ENCODE measurements at places on chromosomes 11 and 22.

- no peak for DNase-seq
Measured at GRCh38 chr11:36628765-36629244, 30.8 kb upstream of the RAG2 start.

DNA sequence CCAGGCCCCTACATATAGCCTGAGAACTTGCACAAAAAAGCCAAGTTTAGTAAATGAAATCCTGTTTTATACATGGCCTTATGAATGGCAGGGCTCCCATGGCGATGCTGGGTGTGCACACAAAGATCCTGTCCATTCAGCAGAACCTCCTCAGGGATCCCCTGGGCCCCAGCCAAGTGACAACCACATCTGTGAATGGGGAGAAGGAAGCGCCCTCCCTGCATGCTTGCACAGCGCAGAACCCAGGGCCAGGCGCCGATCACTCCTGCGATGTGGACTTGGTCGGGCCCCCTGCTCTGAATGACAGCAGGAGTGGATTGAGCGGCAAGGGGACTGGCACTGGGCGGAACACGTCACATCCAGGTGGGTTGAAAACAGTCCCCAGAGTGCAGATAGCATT is 4.5 kb upstream of the CDC42EP2 start:
- DNase-seq: peak; percentile 48

- peak; percentile 96 for DNase-seq
Measured at GRCh38 chr22:42933485-42934091, 76.5 kb upstream of the ARFGAP3 start.

DNA sequence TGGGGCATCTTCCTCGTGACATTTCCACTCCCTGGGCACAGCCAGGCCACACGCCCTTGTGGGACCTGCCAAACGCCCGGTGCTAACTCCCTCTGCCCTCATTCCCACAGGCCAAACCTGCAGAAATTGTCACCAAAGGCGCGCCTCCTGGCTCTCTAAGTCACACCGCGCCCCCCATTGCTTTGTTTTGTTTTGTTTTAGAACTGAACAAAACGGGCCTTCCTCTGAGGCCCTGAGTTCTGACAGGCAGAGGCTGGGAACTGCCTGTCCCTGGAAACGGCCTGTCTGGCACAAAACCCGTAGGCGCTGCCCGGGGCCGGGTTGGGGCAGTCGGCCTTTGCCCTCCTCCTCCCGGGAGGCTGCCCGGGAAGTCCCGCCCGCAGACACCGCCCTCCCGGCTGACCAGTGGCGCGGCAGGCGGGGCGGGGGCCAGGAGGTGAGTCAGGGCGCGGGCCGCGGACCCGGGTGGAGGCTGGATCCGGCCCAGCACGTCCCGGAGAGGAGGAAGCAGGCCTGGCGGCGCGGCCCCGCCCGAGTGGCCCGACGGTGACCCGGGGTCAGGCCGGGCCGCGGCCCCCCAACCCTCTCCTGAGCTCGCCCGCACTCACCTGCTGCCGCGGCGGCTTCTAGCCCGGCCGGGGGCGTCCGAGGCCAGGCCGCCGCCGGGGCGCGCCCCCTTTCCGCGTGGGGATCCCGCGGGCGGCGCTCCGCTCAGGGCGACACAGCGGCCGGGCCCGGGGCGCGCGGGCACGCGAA is 465 bp downstream of the SUN2 start:
- DNase-seq: peak; percentile 57

DNA sequence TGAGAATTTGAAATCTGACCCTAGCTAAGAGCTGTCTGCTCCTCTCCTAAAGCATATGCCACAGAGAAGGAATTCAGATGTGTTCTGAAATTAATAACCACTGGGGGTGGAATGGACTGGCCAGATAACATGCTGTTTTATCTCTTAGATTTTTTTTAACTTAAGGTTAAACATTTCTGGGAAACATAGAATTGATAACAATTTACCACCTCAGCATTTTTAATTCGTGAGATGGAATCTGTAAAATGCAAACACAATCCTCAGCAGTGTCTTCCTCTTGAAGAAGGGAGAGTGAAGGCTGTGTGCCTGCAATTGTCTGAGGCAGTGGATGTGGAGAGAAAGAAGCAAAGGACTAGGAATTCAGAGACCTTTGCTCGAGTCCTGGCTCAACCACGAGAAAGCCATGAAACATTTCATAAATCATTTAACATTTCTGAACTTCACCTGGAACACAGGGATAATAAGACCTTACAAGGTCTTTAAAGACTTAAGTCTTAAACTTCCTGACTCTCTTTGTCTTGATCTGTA is at the start of gene SLC5A12:
Gene SLC5A12, minus strand, starts transcription at position 113 of the 528 bp plus-strand sequence. CDS start 346 bp downstream, outside the sequence.
- DNase-seq: no peak

DNA sequence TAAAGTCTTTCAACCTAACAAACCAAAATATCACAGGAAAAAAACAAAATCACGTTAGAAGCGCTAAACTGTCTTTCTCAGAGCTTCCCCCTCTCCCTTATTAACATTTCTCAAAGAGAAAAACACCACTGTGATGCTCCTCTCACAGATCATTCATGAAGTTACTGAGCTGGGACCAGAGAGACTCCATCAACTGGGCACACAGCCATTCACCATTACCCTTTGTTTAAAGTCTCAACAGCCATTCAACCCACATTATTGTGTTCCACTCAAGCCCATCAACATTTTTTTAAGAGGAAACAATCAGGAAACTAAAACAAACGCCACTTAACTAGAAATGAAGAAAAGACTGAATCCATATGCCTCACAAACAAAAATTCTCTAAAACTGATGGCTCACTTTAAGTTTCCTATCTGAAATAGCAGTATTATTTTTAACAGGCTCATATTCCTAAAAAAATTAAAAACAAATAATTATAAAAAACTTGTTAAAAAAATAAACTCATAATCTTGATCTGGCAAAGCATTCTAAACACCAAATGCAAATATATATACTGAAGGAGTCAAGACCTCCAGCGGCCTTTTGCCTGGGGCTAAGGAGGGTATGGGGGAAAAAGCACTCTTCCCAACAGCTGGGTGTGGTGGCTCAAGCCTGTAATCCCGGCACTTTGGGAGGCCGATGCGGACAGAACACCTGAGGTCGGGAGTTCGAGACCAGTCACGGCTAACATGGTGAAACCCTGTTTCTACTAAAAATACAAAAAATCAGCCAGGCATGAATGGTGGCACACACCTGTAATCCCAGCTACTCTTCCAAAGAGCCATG is 14.0 kb downstream of the CELF1 start:
- DNase-seq: no peak
